ENCODE measurements at places on chromosomes 6 and 20.

DNA sequence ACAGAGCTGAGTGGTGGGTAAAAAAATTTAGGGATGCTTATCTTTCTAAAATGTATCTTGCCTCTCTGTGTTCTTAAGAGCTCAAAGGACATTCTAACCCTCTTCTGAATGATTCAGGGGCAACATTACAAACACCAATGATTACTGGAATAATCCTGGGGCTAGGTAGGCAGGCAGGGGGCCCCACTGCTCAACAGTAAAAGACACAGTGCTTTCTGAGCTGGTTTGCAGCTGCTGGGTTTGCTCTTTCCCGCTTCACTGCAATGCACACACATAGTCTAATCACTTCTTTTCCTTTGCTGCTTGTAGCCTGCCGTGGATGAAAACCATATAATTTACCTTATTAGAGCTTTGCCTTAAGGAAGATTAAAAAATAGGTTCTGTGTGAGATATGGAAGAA, 23.9 kb downstream of the CLDN20 start:
- DNase-seq, result no peak

DNA sequence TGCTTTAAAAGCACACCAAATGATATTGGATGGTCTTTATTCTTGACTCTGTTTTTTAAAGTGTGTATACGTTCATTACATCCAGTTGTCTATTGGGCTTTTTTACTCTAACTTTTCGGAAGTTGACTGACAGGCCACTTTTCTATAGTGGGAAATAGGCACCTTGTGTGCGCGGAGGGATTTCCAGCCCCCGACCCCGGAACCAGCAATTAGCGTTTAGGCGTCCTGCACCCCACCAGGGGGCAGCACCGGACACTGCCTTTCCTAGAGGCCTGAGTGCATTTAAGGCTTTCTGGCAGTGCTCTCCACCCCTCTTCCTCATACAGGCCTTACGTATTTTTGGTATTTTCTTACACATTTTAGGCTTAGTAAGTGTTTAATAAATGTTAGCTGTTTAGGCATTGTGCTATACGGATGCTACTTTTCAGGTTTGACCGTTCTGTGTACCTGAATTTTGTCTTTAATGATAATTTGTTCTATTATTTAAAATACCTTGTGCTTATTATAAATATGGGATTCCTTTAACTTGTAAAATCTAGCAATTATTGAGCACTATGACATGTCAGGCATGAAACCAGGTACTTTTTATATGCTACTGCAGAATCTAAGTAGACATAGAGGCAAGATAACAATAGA, 231.8 kb downstream of the BCKDHB start:
- DNase-seq, result peak; percentile 84

GRCh38 chr6:141354191-141354955, 778.4 kb upstream of the GJE1 start:
- DNase-seq, result peak; percentile 59

DNA sequence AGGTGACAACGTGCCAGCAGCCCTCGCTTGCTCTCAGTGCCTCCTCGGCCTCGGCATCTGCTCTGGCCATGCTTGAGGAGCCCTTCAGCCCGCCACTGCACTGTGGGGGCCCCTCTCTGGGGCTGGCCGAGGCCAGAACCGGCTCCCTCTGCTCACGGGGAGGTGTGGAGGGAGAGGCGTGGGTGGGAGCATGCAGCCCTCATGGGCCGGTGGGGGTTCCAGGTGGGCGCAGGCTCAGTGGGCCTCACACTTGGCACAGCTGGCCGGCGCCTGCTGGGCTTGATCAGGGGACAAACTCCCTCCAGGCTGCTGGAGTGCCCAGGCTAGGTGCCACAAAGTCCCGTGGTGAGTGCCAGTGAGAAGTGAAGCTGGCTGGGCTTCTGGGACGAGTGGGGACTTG, 566.6 kb upstream of the ID4 start:
- no peak for DNase-seq

- DNase-seq, result peak; percentile 44
Measured at GRCh38 chr6:112877134-112878100, 530.3 kb downstream of the RFPL4B start.

- DNase-seq, result peak; percentile 87
Measured at GRCh38 chr20:57220337-57221145, 45.9 kb downstream of the BMP7 start.

DNA sequence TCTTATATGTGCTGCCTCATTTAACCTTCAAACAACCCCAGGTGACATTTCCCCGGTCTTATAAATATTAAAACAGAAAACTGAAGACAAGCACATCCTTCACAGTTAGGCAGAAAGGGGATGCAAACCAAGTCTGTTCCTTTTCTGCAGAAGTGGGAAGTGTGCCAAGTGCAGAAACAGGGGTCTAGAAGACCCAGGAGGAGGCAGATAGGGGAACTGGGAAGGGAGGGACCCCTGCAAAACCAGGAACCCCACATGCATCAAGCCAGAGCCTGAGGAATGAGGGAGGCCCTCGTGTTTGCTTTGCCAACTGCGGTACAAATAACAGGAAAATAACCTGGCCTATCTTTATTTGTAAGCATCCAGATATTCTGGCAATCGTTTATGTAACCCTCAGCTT, 17.0 kb upstream of the CST3 start:
- no peak for DNase-seq

DNA sequence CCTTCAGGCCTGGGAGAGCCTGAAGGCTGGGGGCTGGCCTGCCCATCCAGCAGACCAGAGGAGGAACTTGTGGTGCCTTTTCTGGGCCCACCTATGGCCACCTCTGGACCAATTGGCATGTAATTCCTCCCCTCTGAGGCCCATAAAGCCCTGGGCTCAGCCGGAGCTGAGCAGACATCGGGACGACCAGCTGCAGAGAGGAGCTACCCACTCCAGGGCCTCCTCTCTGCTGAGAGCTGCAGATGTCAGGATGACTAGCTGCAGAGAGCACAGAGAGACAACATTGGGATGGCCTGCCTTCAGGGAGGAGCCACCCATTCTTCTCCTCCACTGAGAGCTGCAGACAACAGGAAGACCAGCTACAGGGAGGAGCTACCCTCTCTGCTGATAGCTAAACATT, 370.1 kb downstream of the CD83 start:
- DNase-seq, result no peak

- DNase-seq, result no peak
Measured at GRCh38 chr6:4781426-4781825, 5.2 kb downstream of the CDYL start.

GRCh38 chr6:36955136-36955535, 598 bp downstream of the PI16 start:
- no peak for DNase-seq

DNA sequence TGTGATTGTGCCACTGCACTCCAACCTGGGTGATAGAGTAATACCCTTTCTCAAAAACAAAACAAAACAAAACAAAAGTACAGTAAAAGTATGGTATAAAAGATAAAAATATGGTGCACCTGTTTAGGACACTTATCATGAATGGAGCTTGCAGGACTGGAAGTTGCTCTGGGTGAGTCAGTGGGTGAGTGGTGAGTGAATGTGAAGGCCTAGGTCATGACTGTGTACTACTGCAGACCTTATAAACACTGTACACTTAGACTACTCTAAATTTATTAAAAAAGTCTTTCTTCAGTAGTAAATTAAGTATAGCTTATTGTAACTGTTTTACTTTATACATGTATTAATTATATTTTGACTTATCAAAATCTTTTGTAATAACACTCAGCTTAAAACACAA, 46.0 kb downstream of the ZFP64 start:
- DNase-seq, result no peak

GRCh38 chr6:29925727-29926412, 16.5 kb upstream of the HLA-A start:
- no peak for DNase-seq

- DNase-seq, result no peak
Measured at GRCh38 chr20:63850689-63851547, 10.4 kb upstream of the ABHD16B start.

GRCh38 chr6:82914511-82914910, 151.1 kb downstream of the UBE3D start:
- DNase-seq, result no peak

DNA sequence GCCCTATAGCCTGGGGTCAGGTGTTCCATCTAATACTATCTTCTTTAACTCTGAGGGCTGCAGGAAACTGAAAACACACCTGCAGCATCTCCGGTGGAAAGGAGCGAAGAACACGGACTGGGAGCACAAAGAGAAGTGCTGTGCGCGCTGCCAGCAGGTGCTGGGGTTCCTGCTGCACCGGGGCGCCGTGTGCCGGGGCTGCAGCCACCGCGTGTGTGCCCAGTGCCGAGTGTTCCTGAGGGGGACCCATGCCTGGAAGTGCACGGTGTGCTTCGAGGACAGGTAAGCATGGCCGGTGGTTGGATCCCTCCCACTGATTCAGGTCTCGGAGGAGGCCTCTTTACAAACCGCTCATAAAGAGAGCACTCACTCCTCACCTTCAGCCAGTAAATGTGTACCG, 15.5 kb downstream of the SYTL3 start:
- no peak for DNase-seq

DNA sequence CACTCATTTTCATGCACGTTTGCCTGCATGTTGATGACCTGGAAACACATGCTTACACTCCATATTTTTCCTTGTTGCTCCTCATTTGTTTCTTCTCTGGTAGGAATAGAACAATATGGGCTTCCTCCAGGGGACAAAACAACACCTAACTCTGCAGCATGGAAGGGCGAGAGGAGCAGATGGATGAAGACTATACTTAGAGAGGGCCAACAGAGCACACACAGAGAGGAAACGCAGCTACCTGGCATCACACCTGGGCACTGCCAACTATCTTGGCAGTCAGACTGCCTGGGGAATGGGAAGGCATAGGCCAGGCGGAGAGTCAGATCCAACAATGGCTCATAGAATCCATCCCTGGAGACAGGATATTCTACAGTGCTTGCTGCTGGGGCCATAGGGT, 290.9 kb downstream of the CD83 start:
- no peak for DNase-seq

- DNase-seq, result no peak
Measured at GRCh38 chr20:49787371-49788357, 25.0 kb upstream of the SLC9A8 start.

DNA sequence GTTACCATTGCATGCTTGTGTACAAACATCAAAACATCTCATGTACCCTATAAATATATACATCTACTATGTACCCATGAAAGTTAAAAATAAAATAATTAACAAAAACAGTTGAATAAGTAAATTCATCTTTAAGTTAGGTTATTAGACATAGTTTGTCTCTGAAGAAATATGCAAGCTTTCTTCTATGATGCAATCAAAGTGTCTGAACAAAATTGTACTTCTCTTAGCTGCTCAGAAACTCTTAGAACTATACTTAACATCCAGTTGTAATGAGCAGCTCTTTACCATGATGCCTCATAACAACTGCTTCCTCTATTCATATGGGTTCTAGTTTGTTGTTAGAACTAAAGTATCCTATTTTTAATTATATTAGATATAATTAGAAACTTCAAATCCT, 5.9 kb downstream of the VNN1 start:
- no peak for DNase-seq

DNA sequence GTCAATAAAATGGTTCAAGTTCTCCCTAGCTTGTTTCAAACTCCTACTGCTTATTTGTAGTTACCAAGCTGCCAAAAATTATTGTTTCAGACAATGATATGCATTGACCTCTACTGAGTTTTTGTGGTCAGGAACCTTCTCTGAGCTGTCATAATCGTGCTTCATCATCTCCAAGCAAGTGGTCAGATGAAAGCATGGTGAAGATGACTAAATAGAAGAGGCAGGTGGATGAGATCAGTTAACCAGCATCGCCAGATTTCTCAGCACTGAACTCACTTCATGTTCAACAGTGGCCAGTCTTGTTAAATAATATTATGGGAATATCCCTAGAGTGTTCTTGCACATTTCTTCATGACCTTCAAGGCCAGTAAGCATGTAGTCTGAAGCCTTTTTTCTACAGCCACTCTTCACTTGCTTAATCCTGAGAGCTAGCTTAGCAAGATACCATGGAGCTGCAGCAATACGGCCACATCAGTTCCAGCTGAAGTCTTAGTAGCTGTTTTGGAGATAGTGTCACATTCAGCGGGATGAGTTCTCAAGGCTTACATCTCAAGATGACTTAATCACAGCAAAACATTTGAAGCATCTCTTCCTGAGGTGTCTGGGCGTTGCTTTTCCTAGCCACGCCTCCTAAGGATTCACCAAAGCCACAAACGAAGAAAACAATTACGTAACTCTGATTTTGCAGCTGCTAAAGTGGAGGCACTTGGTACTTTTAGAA, 101.6 kb upstream of the TMEM30A start:
- DNase-seq, result no peak

DNA sequence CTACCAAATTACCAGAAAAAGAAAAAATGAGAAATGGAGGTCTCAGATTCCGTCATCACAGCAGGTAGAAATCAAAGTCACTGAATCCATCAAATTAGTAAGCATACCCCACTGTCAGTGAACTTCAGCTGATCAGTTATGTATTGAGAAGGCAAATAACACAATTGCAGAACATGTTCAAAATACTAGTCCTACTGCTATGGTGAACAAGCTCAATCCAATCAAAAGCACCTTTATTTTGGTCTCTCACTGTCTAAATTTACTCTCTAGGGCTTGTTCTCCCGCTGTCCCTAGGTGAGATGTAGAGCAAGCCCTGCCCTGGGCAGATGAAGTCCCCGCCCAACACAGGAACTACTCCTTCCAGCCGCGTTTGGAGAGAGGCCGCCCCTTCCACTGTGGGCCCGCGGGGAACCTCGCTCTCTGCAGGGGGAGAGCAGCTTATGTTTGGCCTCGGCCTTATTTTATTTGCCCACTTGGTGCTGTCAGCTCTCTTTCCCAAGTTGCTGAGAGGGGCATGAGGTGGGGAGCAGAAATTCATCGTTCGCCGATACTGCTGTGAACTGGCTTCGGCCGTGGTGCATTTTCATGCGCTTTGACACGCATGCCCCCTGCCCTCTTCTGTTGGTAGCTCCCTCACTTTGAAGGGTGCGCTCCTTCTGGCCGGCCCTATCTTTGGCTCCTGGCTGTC, 14.3 kb upstream of the MAP1LC3A start:
- peak; percentile 51 for DNase-seq

GRCh38 chr20:48194583-48194982, 409.3 kb upstream of the SULF2 start:
- DNase-seq, result no peak

GRCh38 chr6:143126574-143126941, 65.9 kb downstream of the AIG1 start:
- no peak for DNase-seq

- DNase-seq, result no peak
Measured at GRCh38 chr6:33699131-33699530, 12.4 kb downstream of the UQCC2 start.

DNA sequence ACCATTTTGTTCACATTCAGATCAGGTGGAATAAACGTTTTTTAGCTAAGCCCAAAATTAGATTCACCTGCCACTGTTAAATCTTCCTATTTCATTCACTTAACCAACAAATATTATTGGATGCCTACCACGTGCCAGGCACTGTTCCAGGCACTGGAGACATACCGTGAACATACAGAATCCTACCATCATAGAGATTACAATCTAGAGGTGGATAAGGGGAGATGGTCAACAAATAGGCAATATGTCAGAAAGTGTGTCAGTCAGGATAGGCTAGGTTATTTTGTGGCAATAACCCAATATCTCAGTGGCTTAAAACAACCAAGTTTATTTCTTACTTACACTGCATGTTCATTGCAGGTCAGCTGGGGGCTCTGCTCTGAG, 58.7 kb upstream of the REV3L start:
- no peak for DNase-seq

Data from tongue (tissue), 3 donors.